ENCODE measurements at places on chromosomes 7 and 10.
A peak's percentile ranks its signal among the peaks of the same experiment; 100 is the strongest.

DNA sequence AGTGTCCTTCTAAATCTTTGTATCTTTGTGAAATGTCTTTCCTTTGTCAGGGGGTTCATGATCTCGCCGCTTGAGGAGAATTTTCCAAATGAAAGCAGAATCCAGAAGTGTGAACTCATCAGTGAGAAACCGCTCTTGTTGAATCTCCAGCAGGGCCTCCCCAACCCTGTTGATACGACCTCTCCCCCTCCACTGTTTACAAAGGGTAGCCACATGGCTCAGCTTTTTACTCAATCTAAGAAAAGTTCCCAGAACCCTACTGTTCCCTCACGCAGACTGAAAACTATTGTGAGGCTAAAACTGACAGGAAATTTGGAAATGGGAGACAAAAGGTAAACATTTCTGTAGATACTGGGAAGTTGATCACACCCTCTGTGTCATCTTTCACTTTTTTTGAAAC, 73.9 kb downstream of the SEMA3C start:
- peaks cover 14% of the 10 kb centered on the region for H3K4me1 ChIP-seq
- no peaks in the 10 kb centered on the region for H3K27me3 ChIP-seq
- H3K36me3 ChIP-seq = peaks cover 14% of the 10 kb centered on the region

DNA sequence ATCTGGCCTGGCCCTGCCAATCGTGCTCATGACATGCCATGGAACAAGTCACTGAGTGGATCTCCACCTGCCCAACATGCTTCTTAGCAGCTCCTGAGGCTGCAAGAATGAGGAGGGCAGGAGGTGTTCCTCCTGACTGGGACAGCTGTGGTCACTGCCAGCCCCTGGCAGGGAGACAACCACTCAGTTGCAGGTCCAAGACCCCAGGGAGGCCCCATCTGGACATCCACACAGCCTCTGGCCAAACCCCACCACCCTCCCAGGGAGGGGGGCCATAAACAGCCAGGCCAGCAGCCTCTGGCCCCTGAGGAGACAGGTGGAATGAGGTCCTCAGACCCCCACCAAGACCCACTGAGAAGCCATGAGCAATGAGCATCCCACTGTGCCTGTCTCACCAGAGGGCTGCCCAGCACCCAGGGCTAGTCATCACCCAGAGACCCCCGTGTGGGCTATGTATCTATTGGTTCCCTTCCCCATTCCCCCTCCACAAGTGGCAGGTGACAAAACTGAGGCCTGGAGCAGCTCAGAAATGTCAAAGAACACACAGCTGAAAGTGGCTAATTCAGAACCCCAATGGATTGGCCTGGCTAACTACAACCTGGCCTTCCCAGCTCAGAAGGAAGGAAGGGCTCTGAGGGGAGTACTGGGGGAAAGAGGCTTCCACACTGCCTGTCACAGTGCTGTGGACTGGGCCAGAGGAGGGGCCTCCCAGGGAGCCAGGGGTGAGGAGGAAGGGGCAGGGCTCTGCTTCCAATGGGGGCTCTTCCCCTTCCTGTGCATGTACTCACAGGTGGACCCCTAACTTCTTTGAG, 3.0 kb downstream of the GPRIN2 start:
- no peaks in the 10 kb centered on the region for H3K27me3 ChIP-seq
- H3K4me1 ChIP-seq = no peaks in the 10 kb centered on the region
- no peak overlapping the region for H3K27ac ChIP-seq
- no peak overlapping the region for H3K4me3 ChIP-seq
- peak; percentile 67 for DNase-seq

- H3K4me1 ChIP-seq = no peaks in the 10 kb centered on the region
- H3K36me3 ChIP-seq = no peaks in the 10 kb centered on the region
- no peak for DNase-seq
- H3K27me3 ChIP-seq = no peaks in the 10 kb centered on the region
- H3K27ac ChIP-seq = no peak overlapping the region
- no peak overlapping the region for H3K4me3 ChIP-seq
Measured at GRCh38 chr10:6953271-6953801, 373.3 kb upstream of the PRKCQ start.

GRCh38 chr7:151893405-151893923, 16.5 kb upstream of the PRKAG2 start:
- peaks cover 8% of the 10 kb centered on the region for H3K27me3 ChIP-seq
- H3K4me1 ChIP-seq = peaks cover 5% of the 10 kb centered on the region
- H3K4me3 ChIP-seq = no peak overlapping the region
- H3K27ac ChIP-seq = no peak overlapping the region
- H3K36me3 ChIP-seq = no peaks in the 10 kb centered on the region

DNA sequence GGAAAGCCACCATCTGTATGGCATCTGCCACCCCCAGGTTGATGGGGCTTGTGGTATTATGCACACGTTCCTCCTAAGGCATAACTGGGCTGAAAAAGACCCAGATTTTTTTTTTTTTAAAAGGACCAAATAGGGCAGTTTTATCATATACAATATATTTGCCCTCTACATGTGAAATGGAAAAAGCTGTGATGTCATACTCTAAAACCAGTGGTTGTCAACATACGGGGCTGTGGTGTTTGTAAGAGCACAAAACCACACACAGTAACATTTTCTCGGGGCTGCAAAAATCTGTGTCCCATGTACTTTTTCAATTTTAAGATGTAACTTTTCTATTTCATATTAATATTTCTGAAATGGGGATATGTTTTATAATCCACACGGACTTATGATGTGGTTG, 34.9 kb downstream of the FAM171A1 start:
- DNase-seq = no peak
- no peaks in the 10 kb centered on the region for H3K27me3 ChIP-seq
- H3K4me3 ChIP-seq = no peak overlapping the region

- no peak overlapping the region for H3K4me3 ChIP-seq
- no peaks in the 10 kb centered on the region for H3K4me1 ChIP-seq
- peak; percentile 36 for DNase-seq
- no peaks in the 10 kb centered on the region for H3K27me3 ChIP-seq
- H3K27ac ChIP-seq = no peak overlapping the region
- no peaks in the 10 kb centered on the region for H3K36me3 ChIP-seq
Measured at GRCh38 chr7:360454-361100, 70.6 kb downstream of the FOXL3 start.

GRCh38 chr7:22027475-22027874, 81.8 kb upstream of the CDCA7L start:
- H3K27ac ChIP-seq = no peak overlapping the region
- no peak overlapping the region for H3K4me3 ChIP-seq
- H3K4me1 ChIP-seq = no peaks in the 10 kb centered on the region
- DNase-seq = no peak
- no peaks in the 10 kb centered on the region for H3K27me3 ChIP-seq
- no peaks in the 10 kb centered on the region for H3K36me3 ChIP-seq

- H3K27me3 ChIP-seq = no peaks in the 10 kb centered on the region
- peak overlapping the region; percentile 20 for H3K27ac ChIP-seq
- H3K36me3 ChIP-seq = no peaks in the 10 kb centered on the region
Measured at GRCh38 chr7:234708-235553, 42.6 kb downstream of the FAM20C start.

GRCh38 chr10:1316809-1317143, 260.6 kb downstream of the WDR37 start:
- no peak overlapping the region for H3K4me3 ChIP-seq
- H3K27me3 ChIP-seq = peaks cover 3% of the 10 kb centered on the region
- no peak overlapping the region for H3K27ac ChIP-seq
- no peaks in the 10 kb centered on the region for H3K36me3 ChIP-seq
- H3K4me1 ChIP-seq = no peaks in the 10 kb centered on the region

DNA sequence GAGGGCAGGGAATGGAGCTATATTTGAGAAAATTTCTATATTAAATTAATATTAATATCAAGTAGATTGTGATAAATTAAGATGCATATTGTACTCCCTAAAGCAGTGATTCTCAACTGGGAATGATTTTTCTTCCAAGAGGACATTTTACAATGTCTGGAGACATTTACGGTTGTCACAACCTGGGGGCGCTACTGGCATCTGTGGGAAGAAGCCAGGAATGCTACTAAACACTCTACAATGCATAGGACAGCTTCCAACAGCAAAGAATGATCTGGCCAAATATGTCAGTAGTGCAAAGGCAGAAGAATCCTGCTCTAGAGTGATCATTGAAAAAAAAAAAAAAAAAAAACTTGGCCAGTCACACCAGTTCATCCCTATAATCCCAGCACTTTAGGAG, 100.0 kb downstream of the LSM5 start:
- no peak for DNase-seq
- no peaks in the 10 kb centered on the region for H3K4me1 ChIP-seq
- H3K36me3 ChIP-seq = no peaks in the 10 kb centered on the region
- peaks cover 2% of the 10 kb centered on the region for H3K27me3 ChIP-seq
- H3K4me3 ChIP-seq = no peak overlapping the region

GRCh38 chr7:111730476-111731300, 168.4 kb upstream of the IMMP2L start:
- H3K36me3 ChIP-seq = peaks cover 11% of the 10 kb centered on the region
- H3K27me3 ChIP-seq = no peaks in the 10 kb centered on the region
- no peak for DNase-seq
- H3K27ac ChIP-seq = no peak overlapping the region
- H3K4me1 ChIP-seq = no peaks in the 10 kb centered on the region

- no peaks in the 10 kb centered on the region for H3K36me3 ChIP-seq
- H3K4me3 ChIP-seq = no peak overlapping the region
- no peak overlapping the region for H3K27ac ChIP-seq
- H3K27me3 ChIP-seq = no peaks in the 10 kb centered on the region
- peaks cover 18% of the 10 kb centered on the region for H3K4me1 ChIP-seq
Measured at GRCh38 chr7:19403691-19404090, 258.5 kb upstream of the FERD3L start.

DNA sequence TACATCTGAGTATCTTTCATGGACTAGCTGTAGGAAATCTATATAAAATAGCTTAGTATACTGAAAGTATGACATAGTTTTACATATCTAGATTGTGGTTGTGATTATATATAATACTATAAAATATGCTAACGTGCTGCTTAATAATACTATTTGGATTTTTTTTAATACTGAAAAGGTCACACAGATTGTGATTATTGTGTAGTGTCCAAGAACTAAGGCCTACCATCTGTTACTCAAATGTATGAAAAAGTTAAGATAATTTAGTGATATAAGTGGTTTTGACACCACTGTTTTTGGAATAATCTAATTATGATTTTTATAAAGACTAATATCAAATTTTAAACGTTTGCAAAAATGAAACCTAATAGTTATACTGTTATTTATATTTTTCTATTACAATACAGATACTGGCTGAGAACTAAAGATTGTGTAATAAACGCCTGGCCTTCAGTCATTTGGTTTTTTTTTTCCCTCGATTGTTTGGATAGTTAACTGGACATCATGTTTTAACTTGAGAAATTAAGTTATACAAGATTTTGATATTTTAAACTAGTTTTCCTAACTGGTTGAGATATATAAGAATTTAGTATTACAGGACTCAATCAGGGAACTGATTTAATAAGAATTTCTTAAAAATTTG, 12.6 kb downstream of the PTEN start:
- H3K4me3 ChIP-seq = no peak overlapping the region
- peaks cover 38% of the 10 kb centered on the region for H3K36me3 ChIP-seq
- no peak for DNase-seq
- H3K4me1 ChIP-seq = peaks cover 28% of the 10 kb centered on the region
- no peak overlapping the region for H3K27ac ChIP-seq
- H3K27me3 ChIP-seq = no peaks in the 10 kb centered on the region

DNA sequence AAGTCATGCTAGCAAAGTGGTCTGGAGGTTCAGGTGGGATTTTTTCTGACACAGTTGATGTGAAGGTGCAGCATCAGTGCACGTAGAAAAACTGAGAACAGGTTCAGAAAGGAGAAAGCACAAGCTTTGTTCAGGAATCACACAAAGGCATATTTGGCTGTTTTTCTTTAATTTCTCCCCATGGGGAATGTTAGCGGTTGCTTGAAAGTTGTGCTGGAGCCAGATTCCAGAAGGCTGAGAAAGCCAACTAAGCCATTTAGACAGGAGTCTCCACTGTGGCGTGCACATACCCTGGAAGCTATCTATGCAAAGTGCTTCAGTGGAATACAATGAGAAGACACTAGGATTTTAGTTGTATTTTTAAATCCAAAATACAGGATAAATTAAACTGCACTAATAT, 201.4 kb downstream of the PCLO start:
- no peak overlapping the region for H3K4me3 ChIP-seq
- no peak overlapping the region for H3K27ac ChIP-seq
- no peaks in the 10 kb centered on the region for H3K27me3 ChIP-seq
- H3K36me3 ChIP-seq = no peaks in the 10 kb centered on the region
- DNase-seq = no peak

- H3K4me1 ChIP-seq = no peaks in the 10 kb centered on the region
- H3K36me3 ChIP-seq = no peaks in the 10 kb centered on the region
- peak; percentile 41 for DNase-seq
- H3K4me3 ChIP-seq = no peak overlapping the region
- H3K27ac ChIP-seq = no peak overlapping the region
- H3K27me3 ChIP-seq = no peaks in the 10 kb centered on the region
Measured at GRCh38 chr10:55263327-55263726, 462.3 kb upstream of the PCDH15 start.

- no peaks in the 10 kb centered on the region for H3K4me1 ChIP-seq
- H3K4me3 ChIP-seq = no peak overlapping the region
- no peaks in the 10 kb centered on the region for H3K36me3 ChIP-seq
- no peaks in the 10 kb centered on the region for H3K27me3 ChIP-seq
Measured at GRCh38 chr10:17247210-17247609, 19.2 kb downstream of the VIM start.

DNA sequence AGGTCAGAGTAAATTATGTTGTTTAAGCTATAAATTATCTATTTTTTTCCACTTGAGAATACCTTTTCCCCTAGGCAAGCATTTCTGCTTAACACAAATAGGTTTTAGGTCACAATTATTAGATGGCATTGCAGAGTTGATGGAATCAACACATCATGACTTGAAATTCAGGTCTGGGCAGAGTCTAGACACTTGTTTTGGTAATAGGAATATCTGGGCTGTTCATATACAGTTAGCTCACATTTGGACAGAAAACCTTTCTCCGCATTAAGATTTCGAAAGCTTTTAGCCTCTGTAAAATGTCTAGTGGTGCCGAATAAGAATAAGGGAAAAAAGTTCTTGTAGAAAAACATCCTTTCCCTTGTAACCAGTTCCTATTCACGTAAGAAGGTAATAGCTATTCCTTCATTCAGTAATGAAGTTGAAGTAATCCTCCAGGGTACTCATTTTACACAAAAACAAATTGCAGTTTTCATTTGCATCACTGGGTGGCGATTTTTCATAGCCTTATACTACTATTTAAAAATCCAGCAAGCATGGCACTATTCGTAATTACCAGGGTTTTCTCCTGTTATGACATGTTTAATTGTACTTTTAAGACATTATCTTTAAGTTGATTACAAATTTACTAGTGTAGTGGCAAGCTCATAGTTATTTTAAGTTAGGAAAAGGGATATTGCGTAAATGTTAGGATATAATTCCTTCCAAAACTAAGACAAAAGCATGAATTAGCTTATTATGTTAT, 37.0 kb downstream of the RPA3 start:
- peaks cover 8% of the 10 kb centered on the region for H3K36me3 ChIP-seq
- peaks cover 23% of the 10 kb centered on the region for H3K4me1 ChIP-seq
- H3K27me3 ChIP-seq = no peaks in the 10 kb centered on the region
- DNase-seq = no peak
- no peak overlapping the region for H3K27ac ChIP-seq

- H3K4me1 ChIP-seq = peaks cover 20% of the 10 kb centered on the region
- H3K36me3 ChIP-seq = no peaks in the 10 kb centered on the region
- no peak overlapping the region for H3K4me3 ChIP-seq
- H3K27me3 ChIP-seq = no peaks in the 10 kb centered on the region
- H3K27ac ChIP-seq = peak overlapping the region; percentile 96
Measured at GRCh38 chr7:131164025-131164925, 163.4 kb upstream of the MKLN1 start.

GRCh38 chr10:5611899-5612680, 54.3 kb downstream of the ASB13 start:
- DNase-seq = no peak
- H3K27ac ChIP-seq = peak overlapping the region; percentile 82
- H3K27me3 ChIP-seq = no peaks in the 10 kb centered on the region
- peaks cover 25% of the 10 kb centered on the region for H3K4me1 ChIP-seq

- H3K36me3 ChIP-seq = no peaks in the 10 kb centered on the region
- no peaks in the 10 kb centered on the region for H3K27me3 ChIP-seq
- H3K4me1 ChIP-seq = no peaks in the 10 kb centered on the region
- no peak for DNase-seq
- no peak overlapping the region for H3K4me3 ChIP-seq
Measured at GRCh38 chr10:58576751-58577436, 64.2 kb downstream of the BICC1 start.

All from RWPE2 (cell line).